ENCODE measurements at places on chromosomes 7 and 10. TPM values are rescaled to one million over a fixed set of nuclear protein-coding genes. Genes with fewer than 3 reads are reported as not detected.

- peak; percentile 55 for DNase-seq
Observed at GRCh38 chr10:110456046-110456445, 41.7 kb upstream of the DUSP5 start.

GRCh38 chr7:82985144-82985802 is 177.4 kb downstream of the PCLO start:
- DNase-seq = no peak

DNA sequence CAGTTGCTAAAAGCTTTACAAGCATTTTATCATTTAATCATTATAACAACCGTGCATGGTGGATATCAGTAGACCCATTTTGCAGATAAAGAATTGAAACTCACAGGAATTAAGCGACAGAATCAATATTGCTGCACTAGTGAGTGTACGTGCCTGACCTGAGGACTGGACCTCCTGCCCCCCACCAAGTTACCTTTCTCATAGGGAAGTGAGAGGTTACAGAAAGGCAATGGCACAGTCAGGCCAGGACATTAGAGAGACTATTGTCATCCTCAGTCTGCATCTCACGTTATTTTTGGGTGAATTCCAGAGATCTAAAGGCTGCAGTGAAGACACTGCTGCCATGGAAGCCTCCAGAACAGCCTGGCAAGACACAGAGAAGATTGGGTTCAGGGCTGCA is 80.9 kb downstream of the WDFY4 start:
- DNase-seq = no peak

DNA sequence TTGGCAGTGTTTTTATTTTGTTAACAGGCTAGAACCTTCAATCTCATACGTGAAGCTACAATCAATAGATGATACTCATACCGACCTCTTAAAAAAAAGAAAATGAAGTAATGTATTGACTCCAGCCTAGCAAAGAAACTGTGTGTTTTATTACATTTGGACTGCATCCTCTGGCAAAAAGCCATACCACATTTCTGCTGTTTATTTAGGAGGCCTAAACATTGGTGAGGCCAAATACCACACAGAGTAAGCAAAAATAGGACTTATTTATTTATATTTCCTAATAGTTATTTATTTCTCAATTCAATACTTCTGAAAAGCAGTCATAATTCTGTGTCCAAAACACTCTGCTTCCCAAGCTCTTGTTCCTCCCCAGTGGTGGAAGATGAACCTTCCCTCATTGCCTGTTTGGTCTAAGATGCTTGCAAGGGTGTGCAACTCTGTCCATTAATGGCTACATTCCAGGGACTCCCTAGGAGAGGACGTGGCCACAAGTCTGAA is 398.8 kb upstream of the KLF6 start:
- DNase-seq = no peak

- DNase-seq = no peak
Observed at GRCh38 chr10:108104551-108105156, 940.1 kb upstream of the SORCS1 start.

Gene CTAGE4
- total RNA-seq = 11.7 TPM

DNA sequence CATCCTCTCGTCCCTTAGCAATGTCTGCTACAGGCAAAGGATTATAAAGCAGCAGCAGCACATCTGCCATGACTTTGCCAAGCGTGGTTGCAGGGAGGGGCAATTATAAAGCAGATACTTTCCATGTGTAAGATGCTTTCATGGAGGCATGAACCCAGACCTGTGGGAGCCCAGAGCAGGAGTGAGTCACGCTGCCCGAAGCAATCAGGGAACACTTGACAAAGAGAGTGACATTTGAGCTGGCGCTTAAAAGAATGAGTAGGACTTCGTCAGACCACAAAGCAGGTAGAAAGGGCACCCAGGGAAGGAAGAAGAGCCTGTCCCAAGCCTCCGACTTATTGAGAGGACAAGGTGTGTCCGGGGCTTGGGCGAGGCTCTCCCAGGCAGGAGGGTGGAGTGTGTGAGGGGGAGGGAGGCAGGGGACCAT is 147.2 kb downstream of the MYOF start:
- no peak for DNase-seq

DNA sequence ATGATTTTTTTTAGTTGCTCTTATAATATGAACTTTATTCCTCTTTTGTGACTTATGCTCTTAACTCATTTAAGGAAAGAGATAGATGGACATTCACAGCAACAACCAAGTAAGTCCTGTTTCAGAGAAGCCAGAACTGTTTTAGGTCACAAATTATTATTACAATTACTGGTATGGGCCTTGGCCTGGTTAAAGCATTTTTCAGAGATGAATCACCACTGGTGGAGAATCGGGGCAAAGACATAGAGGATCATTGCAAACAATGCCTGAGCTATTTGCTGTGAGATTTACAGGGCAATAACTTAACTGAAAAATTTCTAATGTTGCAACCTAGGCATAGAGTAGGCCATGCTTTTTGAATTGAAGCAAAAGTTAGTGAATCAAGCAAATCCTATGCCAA is 138.0 kb upstream of the YAE1 start:
- DNase-seq = no peak

DNA sequence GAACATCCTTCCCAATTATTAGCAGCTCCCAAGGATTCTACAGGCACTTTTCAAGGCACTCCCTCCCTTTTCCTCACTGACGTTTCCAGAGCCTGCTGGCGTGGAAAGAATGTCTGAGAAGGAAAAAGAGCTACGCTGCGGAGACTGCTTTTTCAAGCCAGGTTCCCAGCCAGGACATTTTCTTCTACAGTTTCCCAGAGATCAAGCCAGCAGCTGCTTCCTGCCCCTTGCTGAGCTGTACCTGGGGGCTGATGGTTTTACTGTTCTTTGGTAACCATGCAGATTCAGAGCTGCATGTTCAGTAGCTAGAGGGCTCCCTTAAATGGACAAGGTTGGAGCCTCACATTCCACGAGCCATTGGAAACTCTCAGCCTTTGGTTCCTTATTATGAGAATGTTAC is 133.4 kb downstream of the EVX1 start:
- no peak for DNase-seq

Gene ZNF775
- total RNA-seq = 3.9 TPM

Gene PIP4K2A
- 60.3 TPM for total RNA-seq

- DNase-seq = no peak
Observed at GRCh38 chr7:38245409-38245977, 27.9 kb downstream of the TARP start.

GRCh38 chr7:120743128-120743527 is 114.8 kb downstream of the TSPAN12 start:
- DNase-seq = no peak

GRCh38 chr10:35716776-35717175 is 74.7 kb upstream of the FZD8 start:
- no peak for DNase-seq

DNA sequence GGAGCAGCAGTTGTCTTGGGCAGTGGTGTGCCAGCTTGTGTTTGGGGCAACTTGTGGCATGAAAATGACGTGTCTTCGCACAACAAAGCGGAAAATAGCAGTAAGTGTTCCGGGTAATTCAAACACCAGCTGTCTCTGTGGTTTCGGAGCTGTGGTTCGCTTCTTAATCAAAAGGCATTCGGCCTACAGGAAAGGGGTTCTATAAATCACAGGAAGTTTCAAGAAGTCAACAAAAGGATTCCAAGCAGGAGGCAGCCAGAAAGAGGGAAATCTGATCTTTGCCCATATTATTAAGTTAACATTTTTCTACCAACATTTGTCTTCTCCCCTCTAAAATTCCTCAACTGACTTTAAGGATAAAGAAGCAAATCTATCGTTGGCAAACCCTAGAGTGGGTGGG is 353.4 kb downstream of the FGFR2 start:
- DNase-seq = no peak

- DNase-seq = no peak
Observed at GRCh38 chr10:21171197-21171935, 274.3 kb upstream of the NEBL start.

- DNase-seq = no peak
Observed at GRCh38 chr10:72616716-72617115, 9.2 kb downstream of the MICU1 start.

- no peak for DNase-seq
Observed at GRCh38 chr7:155303039-155303593, 5.4 kb downstream of the INSIG1 start.

Gene CTTNBP2
- 4.3 TPM for total RNA-seq

DNA sequence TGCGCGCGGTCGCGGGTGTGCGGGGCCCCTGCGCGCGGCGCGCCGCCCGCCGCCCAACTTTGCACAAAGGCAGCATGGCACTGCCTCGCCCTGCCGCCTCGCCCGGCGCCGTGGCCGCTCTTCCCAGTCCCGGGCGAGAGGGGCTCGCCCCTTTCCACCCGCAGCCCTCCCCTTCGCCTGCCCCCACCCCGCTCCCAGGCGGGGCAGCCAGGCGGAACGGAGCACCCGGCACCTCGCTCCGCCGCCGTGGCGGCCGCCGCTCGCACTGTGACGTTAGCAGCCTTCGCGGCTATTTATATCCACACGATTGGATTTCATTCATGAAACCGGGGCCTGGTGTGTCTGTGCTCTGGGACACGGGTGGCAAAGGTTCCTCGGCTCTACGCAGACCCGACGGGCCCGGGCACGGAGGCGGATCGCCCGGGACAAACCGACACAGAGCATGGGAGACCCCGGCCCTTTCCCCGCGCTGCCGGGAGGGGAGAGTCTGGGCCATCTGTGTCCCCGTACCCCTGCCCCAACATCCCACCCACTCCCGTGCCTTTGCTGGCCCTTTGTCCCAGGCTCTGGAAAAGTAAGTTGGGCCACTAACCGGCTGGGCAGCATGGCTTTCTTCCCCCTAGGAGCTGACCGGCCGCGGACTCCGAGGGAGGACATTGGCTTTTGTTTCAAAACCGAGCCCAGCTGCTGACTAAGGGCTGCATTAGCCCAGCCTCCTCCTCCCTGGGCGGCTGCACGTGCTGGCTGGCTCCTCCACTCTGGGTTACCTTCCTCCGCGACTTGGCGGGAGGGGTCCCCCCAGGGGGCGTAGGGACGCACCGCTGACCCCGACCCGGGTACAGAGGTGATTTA is at the start of gene RHOBTB1:
Gene RHOBTB1 (minus strand): TSS at position 128 of the 852 bp plus-strand sequence. CDS start 32,643 bp downstream, outside the sequence.
- DNase-seq = peak; percentile 84

- no peak for DNase-seq
Observed at GRCh38 chr10:129108378-129108777, 358.7 kb upstream of the MGMT start.

DNA sequence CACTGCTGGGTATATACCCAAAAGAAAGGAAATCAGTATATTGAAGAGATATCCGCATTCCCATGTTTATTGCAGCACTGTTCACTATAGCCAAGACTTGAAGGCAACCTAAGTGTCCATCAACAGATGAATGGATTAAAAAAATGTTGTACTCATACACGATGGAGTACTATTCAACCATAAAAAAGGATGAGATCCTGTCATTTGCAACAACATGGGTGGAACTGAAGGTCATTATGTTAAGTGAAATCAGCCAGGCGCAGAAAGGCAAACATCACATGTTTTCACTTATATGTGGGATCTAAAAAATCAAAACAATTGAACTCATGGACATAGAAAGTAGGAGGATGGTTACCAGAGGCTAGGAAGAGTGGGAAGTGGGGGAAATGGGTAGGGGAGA is 19.3 kb downstream of the NRCAM start:
- DNase-seq = no peak

- no peak for DNase-seq
Observed at GRCh38 chr10:131899695-131900349, 986 bp upstream of the PPP2R2D start.

Gene HOXA13
- total RNA-seq = not detected

Gene NAT16
- total RNA-seq = not detected

Gene MBL2
- total RNA-seq = not detected

Gene FANK1
- total RNA-seq = 4.1 TPM

- no peak for DNase-seq
Observed at GRCh38 chr7:20839196-20839735, 52.6 kb upstream of the SP8 start.

Gene DCLRE1C
- 7.1 TPM for total RNA-seq

Gene MRLN
- total RNA-seq = not detected

DNA sequence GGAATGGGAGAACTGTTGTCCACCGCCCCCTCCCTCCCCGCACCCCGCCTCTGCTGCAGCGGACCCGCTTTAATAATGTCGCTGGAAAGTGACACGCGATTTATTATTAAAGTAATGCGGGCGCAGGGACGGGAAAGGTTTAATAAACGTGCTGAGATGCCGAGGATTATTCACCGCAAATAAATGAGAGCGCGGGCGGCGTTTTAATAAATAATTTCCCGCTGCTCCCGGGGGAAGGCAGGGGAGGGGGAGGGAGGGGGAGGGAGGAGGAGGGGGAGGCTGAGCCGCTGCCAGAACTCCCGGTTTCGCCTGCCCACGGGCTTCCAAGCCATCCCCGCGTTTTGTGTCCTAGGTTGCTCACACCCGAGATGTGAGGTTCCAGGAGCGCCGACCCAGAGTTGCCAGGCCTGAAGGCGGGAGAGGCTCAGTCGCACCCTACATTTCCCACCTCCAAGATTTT is 5.1 kb downstream of the KAZALD1 start:
- no peak for DNase-seq

Gene NYAP1
- 0.51 TPM for total RNA-seq

DNA sequence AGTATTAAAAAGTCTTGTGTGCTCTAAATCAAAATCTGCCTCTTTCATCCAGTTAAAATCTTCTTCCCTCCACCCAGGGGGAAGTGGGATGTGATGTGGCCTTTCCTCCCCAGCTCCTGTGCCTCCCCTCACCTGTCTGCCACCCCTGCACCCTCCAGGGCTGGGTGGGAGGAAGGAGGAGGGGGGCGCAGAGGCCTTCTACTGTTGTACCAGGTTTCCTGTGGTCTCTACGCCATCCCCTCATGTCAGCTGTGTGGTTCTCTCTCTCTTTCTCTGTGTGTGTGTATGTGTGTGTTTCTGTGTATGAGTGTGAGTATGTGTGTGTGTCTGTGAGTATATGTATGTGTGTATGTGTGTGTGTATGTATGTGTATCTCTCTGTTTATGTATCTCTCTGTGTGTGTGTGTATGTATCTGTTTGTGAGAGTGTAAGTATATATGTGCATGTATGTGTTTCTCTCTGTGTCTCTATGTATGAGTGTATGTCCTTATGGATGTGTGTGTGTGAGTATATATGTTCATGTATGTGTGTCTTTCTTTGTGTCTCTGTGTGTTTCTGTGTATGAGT is 45.5 kb upstream of the C10orf71 start:
- no peak for DNase-seq

DNA sequence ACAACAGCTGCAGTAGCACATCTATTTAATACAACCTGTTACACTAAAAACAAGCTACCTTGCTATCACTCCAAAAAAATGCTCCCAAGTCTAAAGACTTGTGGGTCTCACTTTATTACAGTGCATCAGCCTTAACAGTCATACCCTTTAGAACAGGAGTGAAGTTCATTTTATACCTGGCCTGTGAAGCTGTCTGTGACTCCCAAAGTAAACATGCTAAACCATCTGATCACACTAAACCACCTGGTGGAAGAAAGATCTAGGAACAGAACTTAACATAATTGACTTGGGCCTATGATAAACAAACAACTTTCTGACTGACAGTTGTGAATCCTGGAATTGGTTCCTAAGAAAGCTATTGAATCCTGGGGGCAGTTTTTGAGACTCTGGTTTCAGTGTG is 80.9 kb upstream of the ATP6V0A4 start:
- no peak for DNase-seq

Gene SHLD2
- total RNA-seq = 22.5 TPM

DNA sequence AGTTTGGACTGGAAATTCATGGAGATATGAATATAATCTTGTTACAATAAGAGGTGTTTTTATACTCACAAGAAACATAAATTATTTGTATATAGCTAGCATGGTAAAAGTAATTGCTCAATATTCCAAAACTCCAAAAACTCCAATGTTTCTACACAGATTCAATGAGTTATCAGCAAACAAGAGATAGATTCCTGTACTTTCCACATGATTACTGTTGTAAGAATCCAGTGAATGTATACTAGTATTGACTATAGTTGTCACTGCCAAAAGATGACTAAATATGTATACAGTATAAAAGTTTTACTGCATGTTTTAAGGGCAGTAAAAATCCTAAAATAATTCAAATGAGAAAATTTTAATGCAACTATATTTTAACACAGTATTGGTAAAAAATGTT is 10.7 kb downstream of the ATOH7 start:
- no peak for DNase-seq

All from suprapubic skin (tissue), 4 donors.